ENCODE measurements at places on chromosomes 7 and 10. TPM values are rescaled to one million over a fixed set of nuclear protein-coding genes. Genes with fewer than 3 reads are reported as not detected.
A peak's percentile ranks its signal among the peaks of the same experiment; 100 is the strongest.

Gene C7orf57
- not detected for total RNA-seq

Gene ITPRID1
- total RNA-seq = not detected

Gene VPS37D
- total RNA-seq = 10.0 TPM

Gene AOAH
- total RNA-seq = not detected

Gene SPOCK2
- total RNA-seq = 1.4 TPM

Gene ZNF853
- total RNA-seq = 9.2 TPM

GRCh38 chr7:3408814-3409595 lies 108.0 kb downstream of the SDK1 start:
- DNase-seq = no peak

DNA sequence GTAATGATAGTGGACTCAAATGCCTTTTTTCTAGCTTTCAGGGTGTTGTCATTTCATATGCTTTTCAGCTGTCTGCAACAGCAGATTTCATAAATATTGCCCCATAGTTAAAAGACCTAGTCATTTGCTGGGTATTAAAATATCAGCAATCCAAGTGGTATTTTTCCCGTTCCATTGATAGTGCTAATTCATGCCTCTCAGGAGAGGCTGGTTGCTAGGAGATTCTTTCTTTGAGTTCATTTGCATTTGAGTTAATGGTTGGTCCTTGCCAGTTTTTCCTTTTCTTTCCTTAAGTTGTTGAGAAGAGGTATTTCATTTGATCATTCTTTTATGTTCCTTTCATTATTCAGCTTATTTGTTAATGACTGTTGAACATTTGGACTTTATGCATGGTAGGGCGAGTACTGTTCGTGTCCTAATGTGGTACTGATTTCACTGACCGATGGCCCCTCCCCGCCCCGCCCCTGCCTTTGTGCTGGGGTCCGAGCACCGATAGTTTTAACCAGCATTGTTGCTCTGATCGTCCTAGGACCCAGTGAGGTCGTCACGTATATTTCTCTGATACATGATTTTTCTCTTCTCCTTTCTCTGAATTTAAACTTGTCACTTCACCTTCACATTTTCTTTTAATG lies 128.6 kb downstream of the CCNY start:
- no peak for DNase-seq

GRCh38 chr10:43706166-43706565 lies 57.5 kb upstream of the ZNF32 start:
- DNase-seq = no peak

GRCh38 chr10:91350651-91351081 lies 59.5 kb upstream of the HECTD2 start:
- DNase-seq = no peak

GRCh38 chr10:2936816-2937215 lies 130.5 kb upstream of the PFKP start:
- DNase-seq = no peak

DNA sequence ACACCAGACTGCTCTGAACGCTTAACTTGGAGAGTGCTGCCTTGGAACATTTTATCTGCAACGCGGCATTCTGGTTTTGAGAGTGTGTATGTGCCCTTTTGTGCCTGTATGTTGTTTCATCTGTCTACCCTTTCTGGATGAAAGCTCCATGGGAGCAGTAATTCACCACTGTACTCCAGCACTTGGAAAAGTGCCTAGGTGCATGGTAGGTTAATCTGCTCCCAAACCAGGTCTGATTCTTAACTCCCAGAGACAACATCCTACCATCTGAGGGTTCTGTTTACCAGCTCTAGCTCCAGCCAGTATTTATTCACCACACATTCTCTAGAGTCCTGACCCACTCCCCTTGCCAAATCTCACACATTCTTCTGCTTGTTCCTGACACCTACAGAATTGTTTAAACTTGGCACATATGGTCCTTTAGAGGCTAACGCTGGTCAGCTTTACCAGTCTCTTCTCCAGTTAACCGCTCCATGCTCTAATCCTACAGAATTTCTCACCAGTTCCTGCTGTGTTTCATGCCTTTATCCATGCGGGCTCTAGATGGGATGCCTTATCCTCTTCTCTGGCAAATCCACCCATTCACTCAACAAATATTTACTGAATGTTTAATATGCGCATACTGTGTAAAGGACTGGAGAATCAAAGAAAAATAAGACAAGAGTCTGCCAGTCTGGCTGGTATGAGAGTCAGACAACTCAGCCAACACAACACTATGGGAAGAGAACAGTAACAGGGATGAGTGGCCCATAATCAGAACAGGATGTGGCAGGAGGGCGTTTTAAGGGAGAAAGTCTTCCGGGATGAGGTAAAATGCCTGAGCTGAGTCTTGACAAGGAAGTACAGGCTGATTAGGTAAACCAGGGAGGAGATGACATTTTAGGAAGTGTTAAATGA lies 46.3 kb downstream of the MTPN start:
- no peak for DNase-seq

DNA sequence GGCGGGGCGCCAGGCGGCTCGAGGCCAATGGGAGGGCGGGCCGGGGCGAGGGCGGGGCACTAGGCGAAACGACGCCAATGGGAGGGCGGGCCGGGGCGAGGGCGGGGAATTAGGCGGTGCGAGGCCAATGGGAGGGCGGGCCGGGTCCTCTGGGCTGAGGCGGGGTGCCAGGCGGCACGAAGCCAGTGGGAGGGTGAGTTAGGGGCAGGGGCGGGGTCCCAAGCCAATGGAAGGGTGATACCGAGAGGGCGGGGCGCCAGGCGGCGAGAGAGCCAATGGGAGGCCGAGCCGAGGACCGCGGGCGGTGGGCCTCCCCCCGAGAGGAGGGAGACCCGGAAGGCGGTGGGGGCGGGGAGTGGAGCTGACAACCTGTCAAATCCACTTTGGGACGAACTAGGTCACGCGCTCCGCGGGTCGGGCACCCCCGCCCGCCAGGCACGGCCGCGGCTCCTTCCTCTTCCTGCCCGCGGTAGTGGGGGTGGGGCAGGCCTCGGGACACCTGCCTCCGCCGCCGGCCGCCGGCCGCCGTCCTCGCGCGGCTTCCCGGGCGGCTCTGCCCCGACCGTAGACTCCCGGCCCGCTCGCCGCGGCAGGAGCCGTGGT lies 28.0 kb upstream of the KMT2C start:
- peak; percentile 99 for DNase-seq

DNA sequence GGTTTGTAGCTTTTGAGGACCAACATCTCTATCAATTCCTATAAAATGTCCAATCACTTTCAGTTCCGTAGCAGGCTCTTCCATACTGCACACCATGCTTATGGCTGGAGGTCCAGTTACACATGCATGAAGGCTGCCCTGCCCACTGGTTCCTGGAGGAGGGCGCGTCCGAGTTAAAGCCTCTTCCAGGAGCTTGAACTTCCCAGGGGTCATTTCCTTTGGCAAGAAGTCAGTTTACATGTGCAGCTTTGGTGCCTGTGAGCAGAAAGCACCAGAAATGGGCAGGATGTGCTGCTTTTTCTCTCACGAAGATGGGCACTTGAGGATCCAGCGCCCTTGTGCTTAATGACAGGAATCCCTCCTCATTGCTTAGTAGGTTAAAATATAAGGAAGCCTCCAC lies 17.6 kb upstream of the PHYH start:
- DNase-seq = no peak

Data from neural crest cell (in vitro differentiated cells).